ENCODE measurements at places on chromosomes 2 and 18.

- no peak for DNase-seq
Observed at GRCh38 chr18:45785134-45785533, 40.3 kb upstream of the SIGLEC15 start.

GRCh38 chr2:19868701-19869580 is 32.8 kb downstream of the TTC32 start:
- DNase-seq, result no peak

GRCh38 chr2:239544918-239545465 is 144.2 kb upstream of the HDAC4 start:
- no peak for DNase-seq

GRCh38 chr2:172673056-172673683 is 62.5 kb upstream of the RAPGEF4 start:
- no peak for DNase-seq

DNA sequence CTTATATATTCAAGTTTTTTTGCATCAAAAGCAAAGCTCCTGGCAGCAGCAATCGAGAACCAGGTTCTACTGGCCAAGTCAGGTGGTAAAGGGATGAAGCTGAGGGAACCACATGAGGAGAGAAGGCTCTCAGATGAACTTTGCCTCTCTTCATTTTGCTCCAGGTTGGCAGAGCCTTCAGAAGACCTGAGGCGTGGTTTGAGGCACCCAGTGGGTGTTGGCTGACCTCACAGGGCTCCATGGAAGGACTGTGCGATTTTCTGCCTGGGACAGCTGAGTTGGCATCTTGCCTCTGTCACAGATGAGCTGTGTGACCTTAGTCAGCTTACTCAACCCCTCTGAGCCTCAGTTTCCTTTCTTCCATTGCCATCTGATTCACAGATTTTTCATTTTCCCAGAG is 89.0 kb downstream of the INSIG2 start:
- DNase-seq, result no peak
